ENCODE measurements at places on chromosomes 11 and 22.

GRCh38 chr11:20980736-20981135 is 311.4 kb downstream of the NELL1 start:
- no peak for DNase-seq

GRCh38 chr11:116638463-116638862 is 134.3 kb downstream of the BUD13 start:
- no peak for DNase-seq

DNA sequence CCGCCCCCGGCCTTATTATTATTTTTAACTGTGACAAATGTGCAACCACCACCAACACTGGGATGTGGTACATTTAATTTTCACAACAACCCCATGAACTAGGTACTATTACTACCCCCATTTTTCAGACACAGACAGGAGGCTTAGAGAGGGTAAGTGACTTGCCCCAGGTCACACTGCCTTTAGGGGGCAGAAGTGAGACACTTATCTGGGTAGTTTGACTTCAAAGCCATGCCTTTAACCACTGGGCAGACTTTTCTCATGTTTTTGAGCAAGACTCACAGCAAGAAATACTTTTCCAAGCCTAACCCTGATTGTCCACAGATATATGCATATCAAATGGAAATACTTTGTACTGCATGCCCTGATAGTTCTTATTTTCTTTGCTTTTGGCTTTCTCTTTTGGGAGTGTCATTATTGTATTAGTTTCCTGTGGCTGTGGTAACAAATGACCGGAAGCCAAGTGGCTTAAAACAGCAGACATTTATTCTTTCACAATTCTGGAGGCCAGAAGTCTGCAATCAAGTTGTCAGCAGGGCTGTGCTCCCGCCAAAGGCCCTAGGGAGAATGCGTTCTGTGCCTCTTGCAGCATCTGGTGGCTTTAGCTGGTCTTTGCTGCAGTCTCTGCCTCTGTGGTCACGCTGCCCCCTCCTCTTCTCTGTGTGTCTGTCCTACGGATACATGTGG is 110.8 kb downstream of the GRIK4 start:
- DNase-seq = no peak

- DNase-seq = no peak
These were observed 251.3 kb upstream of the CCDC179 start for GRCh38 chr11:23111527-23111926.

DNA sequence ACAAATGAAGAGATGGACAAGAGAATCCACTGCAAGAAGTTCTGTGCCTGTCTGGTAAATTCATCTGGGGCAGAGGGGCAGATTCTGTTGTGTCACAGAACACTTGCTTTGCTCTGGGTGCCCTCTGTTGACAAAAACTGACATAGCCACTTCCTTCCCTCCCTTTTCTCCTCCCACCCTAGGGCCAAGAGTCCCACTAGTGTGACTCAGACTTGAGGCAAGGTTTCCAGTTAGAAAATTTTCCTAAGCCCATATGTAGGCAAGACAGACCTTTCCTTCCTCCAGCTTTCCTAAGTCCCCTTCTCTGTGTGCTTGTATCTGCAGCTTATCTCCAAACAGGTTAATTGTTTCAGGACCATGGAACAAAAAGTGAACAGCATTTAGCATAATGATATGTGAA is 106.8 kb downstream of the RBFOX2 start:
- no peak for DNase-seq

- no peak for DNase-seq
These were observed 206.3 kb upstream of the BLID start for GRCh38 chr11:122322329-122322728.

DNA sequence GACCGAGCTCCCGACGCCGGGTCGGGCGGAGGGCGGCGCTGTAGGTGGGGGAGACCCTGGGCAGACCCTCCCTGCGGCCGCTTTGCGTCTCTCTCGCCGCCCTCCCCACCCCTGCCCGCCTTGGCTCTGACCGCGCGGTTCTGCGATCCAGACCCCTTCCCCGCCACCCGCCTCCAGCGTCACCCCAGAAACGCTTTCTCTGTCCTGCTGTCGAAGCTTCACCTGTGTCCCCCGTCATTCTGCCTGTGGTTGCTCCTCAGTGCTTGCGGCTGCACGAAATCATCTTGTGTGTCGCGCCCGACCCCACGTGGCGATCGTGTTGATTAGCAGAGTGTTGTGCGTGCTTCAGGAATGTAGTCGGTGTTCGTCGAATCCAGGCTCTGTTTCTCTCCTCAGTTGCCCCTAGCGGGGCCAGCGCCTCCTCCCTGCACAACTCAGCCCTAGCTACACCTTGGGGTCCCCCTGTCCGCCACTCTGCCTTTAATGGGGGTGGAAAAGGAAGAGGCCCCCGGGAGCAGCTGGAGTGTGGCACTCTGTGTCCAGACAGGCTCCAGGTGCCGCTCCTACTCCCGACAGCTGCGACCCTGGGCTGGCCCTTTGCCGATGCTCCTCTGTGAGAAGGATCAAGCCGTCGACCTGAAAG is 851 bp downstream of the PTDSS2 start:
- peak; percentile 80 for DNase-seq

GRCh38 chr11:1759851-1760220 is 3.9 kb downstream of the CTSD start:
- DNase-seq = no peak

DNA sequence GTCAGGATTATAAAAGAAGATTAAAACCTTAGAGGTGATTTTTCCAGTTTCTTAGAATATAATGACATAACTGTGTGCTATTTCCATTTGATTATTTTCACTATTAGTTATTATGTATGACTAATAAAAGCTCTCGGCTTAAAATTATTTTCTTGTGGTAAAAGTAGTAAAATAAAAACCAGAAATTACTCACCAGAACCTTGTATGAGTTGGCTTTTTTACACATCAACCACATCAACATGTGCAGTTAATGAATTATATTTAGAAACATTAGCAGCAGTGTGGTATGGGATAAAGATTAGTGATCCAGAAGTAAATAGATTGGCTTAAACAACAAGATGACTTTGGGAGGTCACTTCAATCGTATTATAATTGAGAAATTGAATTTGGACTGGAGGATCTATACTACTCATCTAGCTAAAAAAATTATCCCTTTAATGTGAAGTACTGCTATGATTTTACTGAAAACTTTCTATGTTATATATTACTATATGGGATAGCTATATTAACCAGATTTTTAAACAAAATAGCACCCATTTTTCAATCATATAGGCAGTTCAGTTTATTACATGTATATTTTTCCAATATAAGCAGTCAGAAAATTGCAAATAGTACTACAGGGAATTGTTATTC is 2.8 kb upstream of the BCO2 start:
- no peak for DNase-seq

DNA sequence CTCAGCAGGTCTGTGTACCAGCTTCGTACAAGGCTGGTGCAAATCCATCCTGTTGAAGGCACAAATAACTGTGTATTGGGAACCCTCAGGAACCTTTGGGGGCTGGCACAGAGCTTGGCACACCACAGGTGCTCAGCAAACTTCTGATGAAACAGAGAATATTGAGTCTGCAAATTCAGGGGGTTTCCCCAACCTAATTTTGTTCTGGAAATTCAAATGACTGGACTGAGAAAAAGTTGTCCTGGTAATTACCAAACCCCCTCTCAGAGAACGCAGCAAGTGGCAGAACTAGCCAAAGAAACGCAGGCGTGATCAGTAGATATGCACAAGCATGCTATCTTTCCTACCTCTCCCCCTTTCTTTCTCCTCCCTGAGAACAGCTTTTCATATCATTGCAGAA is 47.6 kb downstream of the LIF start:
- DNase-seq = no peak

DNA sequence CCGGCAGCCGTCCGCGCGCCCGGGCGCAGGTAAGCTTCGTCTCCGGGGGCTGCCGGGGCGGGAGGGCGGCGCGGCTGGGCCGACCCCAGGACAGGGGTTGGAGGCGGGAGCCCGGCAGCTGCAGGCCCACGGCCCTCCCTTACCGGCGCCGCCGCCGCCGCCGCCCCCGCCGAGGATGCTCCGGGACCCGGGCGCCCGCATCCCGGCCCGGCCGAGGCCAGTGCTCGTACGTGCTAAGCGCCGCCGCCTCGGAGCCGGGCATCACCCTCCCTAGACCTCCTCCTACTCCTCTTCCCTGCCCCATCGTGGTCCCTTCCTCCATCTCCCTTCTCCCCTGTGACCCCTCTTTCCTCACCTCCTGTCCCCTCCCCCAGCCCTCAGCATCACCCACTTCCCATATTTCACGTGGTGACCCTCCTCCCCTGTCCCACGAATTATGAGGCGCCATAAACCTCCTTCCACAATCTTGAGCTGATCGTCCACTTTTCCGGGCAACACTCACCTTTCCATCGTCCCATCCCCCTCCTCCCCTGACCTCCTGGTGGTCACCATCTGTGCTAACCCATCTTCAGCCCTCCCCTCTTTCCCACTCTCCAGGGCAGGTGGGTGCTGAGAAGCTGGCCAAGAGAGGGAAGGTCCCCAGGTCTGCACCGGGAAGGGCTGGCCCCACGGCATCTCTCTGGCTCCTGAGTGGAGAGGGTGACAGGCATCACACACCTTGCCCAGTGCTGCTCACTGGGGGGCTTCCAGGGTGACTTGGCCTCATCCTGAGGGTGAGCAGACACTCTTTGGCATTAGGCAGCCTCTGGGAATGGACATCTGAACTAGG is 612 bp downstream of the ASPHD2 start:
- DNase-seq = no peak

GRCh38 chr11:21461701-21462100 is 731.2 kb upstream of the ANO5 start:
- DNase-seq = no peak

- no peak for DNase-seq
These were observed 2.7 kb downstream of the DTX4 start for GRCh38 chr11:59174664-59175033.

DNA sequence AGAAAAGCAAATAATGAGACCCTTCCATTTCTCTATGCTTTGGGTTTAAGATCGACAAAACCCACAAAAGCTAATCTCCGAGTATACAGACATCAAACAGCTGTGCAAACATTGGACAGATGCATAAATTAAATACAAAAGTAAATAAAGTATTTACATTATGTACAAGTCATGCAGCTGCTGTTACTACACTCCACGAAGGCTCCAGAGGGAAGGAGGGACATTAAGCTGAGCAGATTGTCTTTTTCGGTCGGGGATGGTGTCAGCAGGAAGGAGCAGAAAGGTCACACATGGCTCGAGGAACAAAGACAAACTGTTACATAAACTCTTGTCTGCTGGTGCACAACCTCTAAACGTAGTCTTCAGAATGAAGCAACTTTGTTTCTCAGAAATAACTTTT is 88.8 kb upstream of the BARX2 start:
- DNase-seq = no peak

- peak; percentile 55 for DNase-seq
These were observed 5.3 kb downstream of the ADA2 start for GRCh38 chr22:17213976-17214375.

DNA sequence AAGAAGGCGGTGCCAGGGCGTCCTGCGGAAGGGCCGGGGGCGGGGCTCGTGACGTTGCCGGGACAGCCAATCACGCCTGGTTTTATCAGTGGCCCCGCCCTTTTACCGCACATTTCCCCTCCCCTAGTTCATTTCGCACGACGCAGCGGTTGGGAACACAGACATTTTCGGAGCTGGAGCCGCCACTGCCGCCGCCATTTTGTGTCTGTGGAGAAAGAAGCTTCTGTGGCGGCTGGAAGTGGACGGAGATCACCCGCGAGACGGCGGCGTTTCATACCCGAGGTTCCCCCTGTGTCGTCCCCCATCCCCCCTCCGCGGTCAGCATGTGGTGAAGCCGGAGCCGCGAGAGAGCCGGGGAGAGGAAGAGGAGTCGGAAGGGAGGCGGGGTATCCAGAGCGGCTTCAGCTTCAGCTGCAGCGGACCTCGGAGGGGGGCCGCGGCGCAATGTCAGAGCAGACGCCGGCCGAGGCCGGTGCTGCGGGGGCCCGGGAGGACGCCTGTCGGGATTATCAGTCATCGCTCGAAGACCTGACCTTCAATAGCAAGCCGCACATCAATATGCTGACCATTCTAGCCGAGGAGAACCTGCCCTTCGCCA is at the start of gene PCF11:
PCF11 (plus strand) TSS at position 136 of the 598 bp plus-strand sequence; CDS start at position 445, 309 bp downstream.
- no peak for DNase-seq

DNA sequence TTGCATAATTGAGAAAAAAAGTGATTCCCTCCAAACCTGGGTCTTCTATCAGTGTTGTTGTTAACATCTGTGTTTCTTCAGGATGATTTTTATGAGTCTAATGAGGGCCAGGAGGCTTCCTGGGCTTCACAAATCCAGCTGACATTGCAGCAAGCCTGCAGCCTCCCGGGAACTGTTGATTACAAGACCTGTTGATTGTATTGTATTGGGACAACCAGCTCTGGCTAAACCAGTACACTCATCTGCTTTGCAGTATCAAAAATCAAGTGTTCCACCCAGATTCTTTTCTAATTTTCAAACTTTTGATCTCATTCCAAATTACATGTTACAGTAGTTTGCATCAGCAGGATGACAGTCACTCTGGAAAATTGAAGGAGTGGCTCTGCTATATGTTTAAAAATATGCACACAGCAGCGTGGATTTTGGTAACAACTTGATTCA is 16.1 kb upstream of the PRSS23 start:
- no peak for DNase-seq

DNA sequence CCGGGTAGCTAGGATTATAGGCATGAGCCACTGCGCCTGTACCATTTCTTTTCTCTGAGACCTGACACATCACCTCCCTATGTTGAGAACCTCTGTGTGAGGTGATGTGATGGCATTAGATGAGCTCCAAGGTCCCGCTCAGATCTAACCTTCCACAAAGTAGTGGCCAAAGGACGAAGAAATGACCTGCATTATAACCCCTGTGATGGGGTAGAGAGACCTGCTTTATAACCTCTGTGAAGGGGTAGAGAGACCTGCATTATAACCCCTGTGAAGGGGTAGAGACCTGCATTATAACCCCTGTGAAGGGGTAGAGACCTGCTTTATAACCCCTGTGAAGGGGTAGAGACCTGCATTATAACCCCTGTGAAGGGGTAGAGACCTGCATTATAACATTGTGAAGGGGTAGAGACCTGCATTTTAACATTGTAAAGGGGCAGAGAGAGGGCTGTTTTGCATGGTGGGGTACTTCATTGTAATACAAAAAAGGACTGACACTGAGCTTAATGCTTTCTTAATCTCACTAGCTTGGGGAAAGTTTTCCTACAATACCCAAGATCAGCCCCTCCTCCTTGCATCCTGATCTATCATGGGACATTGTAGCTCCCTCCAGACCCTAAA is 8.5 kb downstream of the MIEF1 start:
- no peak for DNase-seq
